ENCODE measurements at places on chromosomes 16 and 17.

DNA sequence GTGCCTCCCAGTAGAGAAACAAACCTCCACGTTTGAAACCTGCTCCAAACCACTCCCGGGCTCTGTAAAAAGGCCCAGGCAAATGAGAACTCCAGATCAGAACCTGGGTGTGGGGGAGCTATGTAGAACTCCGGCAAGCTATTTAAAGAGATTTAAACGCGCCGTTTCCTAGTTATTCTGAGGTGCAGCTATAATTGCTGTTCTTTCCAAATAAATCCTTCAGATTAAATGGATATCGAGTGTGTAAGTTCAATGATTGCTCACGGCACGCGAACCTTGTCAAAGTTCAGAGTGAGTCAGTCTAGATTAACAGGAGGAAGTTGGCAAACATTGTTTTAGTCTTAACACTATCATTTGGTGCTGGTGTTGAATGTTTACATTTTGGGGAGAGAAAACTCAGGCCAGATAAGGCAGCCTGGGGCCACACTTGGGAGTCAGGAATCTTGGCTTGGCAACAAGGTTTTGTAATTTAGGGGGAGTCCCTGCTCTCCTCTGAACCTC, 92.9 kb upstream of the SALL1 start:
- DNase-seq, result no peak

GRCh38 chr17:42421136-42421506, 1.9 kb downstream of the CAVIN1 start:
- DNase-seq, result no peak

DNA sequence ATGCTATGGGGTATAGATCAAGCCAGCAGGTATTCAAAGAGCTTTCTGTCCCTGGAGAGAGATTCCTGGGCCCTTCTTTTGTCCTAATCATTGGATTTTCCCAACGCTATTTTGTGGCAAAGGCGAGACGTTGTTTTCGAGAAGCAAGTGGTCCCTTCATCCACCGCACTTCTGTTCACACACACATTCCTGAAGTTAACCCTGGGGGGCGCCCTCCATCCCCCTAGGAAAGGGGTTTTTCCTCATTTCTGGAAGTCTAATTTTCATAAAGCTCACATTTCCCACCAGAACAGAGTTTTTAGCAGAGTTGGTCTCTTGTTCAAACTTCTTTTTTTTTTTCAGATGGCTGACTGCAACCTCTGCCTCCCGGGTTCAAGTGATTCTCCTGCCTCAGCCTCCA, 11.9 kb downstream of the SCGB1C2 start:
- DNase-seq, result no peak

GRCh38 chr17:65121368-65121767, 15.8 kb upstream of the RGS9 start:
- no peak for DNase-seq

Data from activated T-helper 1 cell treated with anti-CD3 and anti-CD28 coated beads, Interleukin-2, amount 50 U/mL, for 16 hours (primary cell).